Kidney epithelial cell (primary cell): ENCODE measurements at places on chromosomes 11 and 22. TPM values are rescaled to one million over a fixed set of nuclear protein-coding genes. Genes with fewer than 3 reads are reported as not detected.

SMDT1 gene
- 7.1 and 16.3 TPM in 2 replicates for total RNA-seq

TRIM34 gene
- total RNA-seq, result 4.5 and 4.9 TPM in 2 replicates

KCNJ11 gene
- 1.2 and 1.3 TPM in 2 replicates for total RNA-seq

OR4C45 gene
- total RNA-seq, result not detected in 2 replicates

MEI1 gene
- total RNA-seq, result 1.5 and 3.4 TPM in 2 replicates

ST14 gene
- total RNA-seq, result 93.0 and 98.4 TPM in 2 replicates

MS4A6E gene
- total RNA-seq, result not detected in 2 replicates

CCDC117 gene
- total RNA-seq, result 14.1 and 19.1 TPM in 2 replicates

TOB2 gene
- total RNA-seq, result 31.2 and 36.1 TPM in 2 replicates

HORMAD2 gene
- not detected in 2 replicates for total RNA-seq

CCDC73 gene
- total RNA-seq, result 0.07 TPM in 1 of 2 replicates, not detected in the other

SYCE3 gene
- 0.71 TPM in 1 of 2 replicates, not detected in the other for total RNA-seq

CHID1 gene
- total RNA-seq, result 90.0 and 121 TPM in 2 replicates

RCOR2 gene
- total RNA-seq, result 7.8 and 11.5 TPM in 2 replicates

CD6 gene
- total RNA-seq, result 0.29 and 1.2 TPM in 2 replicates
